ENCODE measurements at places on chromosomes 1 and 21. TPM values are rescaled to one million over a fixed set of nuclear protein-coding genes. Genes with fewer than 3 reads are reported as not detected.

Gene BARHL2
- not detected for total RNA-seq

Gene PGLYRP3
- not detected for total RNA-seq

Gene F11R
- total RNA-seq = 138 TPM

Gene ZBTB8B
- not detected for total RNA-seq
